ENCODE measurements at places on chromosomes 5 and 9.

- no peak for DNase-seq
Measured at GRCh38 chr5:40033411-40033810, 608.6 kb upstream of the DAB2 start.

- no peak for DNase-seq
Measured at GRCh38 chr5:28574606-28575005, 1536.2 kb upstream of the CDH9 start.

GRCh38 chr9:91127653-91128052 is 234.1 kb downstream of the AUH start:
- peak; percentile 29 for DNase-seq

DNA sequence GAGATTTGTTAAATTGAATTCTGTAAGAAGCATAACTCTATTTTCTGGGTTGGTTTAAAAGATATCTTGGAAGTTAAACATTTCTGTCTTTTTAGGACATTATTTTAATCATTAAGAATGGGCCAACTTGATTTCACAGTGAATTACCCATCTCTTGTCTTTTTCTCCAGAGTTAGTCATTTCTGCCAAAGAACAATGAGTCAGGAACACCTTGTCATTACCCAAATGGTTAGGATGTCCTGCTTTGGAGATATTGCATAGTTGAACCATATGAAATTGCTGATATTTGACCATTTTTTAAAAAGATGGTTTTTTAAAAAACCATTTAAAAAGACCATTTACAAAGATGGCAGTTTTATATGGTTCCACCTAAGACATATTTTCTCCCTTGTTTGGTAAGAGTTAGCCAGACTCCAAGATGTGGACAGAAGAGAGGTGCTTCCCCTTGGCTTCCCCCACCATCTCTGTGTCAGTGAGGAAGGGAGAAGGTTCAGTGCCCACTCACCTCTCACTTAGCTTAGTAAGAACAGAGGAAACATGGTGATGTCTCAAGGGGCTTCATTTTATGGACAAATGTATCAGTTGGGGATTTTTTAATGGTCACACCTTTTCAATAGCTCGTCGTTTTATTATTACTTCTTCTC is 103.0 kb downstream of the PCSK1 start:
- DNase-seq: peak; percentile 33

GRCh38 chr5:111234125-111234524 is 9.9 kb downstream of the CAMK4 start:
- DNase-seq: no peak

DNA sequence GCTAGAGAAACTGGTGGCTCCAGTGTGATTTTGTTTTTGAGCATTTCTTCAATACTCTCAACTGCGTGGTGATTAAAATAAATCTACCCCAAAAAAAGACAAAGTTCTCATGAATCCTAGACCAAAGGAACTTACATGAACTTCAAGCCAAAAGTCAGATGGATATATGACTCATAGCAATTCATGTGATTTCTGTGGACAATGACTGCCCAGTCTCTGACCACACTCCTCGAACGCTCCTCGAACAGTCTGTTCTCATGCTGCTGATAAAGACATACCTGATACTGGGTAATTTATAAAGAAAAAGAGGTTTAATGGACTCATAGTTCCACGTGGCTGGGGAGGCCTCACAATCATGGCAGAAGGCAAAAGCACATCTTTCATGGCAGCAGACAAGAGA is 46.4 kb upstream of the CEP78 start:
- no peak for DNase-seq

DNA sequence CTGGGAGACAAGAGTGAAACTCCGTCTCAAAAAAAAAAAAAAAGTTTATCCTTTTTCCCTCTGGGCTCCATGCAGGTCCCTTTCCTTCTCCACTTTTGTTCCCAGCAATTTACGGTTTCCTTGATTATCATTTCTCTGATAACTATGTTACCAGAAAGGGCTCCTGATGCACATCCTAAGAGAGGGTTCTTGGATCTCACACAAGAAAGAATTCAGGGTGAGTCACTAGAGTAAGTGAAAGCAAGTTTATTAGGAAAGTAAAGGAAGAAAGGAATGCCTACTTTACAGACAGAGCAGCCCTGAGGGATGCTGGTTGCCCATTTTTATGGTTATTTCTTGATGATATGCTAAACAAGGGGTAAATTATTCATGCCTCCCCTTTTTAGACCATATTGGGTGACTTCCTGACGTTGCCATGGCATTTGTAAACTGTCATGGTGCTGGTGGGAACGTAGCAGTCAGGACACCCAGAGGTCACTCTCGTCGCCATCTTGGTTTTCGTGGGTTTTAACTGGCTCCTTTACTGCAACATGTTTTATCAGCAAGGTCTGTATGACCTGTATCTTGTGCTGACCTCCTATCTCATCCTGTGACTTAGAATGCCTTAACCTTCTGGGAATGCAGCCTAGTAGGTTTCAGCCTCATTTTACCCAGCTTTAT is 13.5 kb upstream of the MELK start:
- DNase-seq: peak; percentile 62

- no peak for DNase-seq
Measured at GRCh38 chr5:131654776-131655175, 19.7 kb upstream of the RAPGEF6 start.

DNA sequence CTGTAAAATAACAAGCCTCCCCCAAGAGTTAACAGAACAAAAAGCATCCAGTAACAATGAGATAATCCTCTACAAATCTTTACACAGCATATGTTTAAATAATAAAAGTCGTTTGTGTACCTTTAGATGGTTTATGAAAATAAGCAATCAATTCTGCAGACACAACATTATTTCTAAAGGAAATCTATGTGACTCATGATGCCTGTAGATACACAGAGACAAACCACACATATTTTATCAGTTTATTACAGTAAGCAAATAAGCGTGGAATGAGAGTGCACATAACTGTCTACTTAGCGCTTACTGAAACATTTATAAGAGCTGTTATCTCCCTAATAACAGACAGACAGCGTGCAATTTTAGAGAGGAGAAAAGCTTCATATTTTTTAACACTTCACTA is 243.6 kb downstream of the AP3B1 start:
- peak; percentile 49 for DNase-seq

DNA sequence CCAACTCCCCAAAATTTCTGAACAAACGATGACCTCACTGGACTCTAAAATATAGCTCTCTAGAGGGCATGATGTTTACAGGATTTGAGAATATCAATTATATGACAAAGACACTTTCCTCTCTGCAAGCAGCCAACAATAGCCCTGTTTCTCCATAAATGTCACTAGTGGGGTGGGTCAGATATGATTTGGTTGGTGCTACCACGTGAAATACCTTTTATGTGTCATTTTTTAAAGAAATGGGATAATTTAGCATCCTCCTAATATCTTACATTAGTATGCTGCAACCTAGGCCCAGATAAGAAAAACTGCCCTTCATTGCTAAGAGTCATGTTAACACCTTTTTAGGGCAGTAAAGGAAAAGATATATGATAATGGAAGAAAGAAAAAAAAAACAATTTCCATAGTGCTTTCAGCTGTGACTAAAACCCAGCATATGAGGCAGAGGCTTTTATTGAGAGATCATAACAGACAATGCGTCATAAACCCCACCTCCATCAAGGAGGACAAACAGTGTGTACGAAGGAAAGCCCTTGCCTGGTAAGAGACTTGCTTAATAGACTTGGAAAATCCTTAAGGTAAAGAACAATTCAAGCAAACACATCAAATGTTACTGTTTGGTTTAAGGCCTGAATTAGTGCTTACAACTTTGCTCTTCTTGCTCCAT is 372.4 kb upstream of the PAPPA start:
- no peak for DNase-seq

DNA sequence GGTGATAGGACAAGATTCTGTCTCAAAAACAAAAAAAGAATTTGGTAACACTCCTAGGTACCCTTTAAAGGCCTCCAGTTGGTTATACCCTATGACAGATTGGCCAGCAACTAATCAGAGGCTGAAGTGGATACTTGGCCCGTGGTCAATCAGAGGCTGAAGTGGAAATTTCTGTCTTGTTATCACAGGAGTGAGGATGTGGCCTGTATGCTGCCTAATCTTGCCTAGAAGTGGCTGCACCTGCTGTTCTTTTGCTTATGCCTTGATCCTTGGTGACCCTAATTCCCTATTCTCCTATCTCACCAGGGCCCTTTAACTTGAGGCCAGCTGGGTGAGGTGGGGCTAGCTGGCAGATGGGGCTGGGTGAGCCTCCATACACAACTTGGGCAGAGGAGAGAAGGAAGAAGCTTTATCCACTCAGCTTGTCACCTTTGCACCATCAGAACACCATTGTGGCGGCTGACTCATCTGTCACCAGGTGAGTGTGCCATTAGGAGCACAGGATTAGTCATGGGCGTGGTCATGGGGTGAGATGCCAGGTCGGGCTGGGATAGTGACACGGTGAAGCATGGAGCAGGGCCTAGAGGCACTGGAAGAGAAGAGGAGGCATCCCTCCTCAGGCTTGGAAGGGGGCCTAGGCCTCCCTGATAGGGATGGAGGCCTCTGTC is 41.5 kb downstream of the SAR1B start:
- DNase-seq: no peak

DNA sequence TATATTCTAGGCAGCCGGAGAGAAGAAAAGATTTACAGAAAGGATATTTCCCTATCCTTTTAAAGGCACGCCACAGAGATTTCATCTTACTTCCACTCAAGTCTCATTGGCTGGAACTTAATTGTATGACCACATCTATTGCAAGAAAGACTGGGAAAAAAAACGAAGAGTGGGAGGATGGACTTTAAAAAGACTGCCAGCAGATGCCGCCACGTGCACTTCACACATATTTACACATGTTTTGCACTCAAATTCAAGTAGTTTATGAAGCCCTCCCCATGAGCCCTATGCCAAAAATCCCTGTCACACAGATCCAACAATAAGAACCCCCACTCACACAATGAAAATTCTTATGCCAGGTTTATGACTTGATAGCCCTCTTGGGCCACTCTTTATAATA is 138.5 kb upstream of the TYRP1 start:
- DNase-seq: peak; percentile 3

DNA sequence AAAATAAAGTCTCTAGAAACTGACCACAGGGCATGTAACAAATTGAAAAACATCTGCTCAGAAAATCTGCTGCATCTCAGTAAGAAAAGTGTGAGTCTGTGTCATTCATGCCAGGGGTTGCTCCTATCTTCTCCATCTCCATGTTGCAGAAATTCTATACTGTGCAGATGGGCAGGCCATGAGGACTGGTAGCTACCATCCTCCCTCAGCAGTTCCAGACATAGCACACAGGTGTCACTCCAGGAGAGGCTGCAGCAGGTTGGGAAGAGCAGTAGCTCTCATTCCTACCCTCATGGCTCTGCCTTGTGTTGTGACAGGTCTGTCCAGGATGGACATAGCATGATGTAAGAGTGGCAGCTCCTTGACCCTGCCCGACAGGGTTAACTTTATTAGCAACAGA is 173.4 kb downstream of the NDUFS4 start:
- DNase-seq: no peak

GRCh38 chr5:126454535-126454934 is 31.3 kb downstream of the GRAMD2B start:
- DNase-seq: no peak

- no peak for DNase-seq
Measured at GRCh38 chr5:94481059-94481458, 137.3 kb downstream of the KIAA0825 start.

All from EL (cell line).